A549 treated with DMSO at 1 μM for 4 hours (cell line): ENCODE measurements at places on chromosomes 1 and 21. TPM values are rescaled to one million over a fixed set of nuclear protein-coding genes. Genes with fewer than 3 reads are reported as not detected.

Gene MUTYH
- total RNA-seq = 5.1 to 11.2 TPM (median 9.7 TPM) in 5 replicates

Gene OR2T2
- total RNA-seq = not detected in 5 replicates

Gene GCSAML
- total RNA-seq = not detected in 5 replicates

Gene ZNF683
- total RNA-seq = not detected in 5 replicates

Gene CFAP107
- not detected in 5 replicates for total RNA-seq
